Testis (tissue), 5 donors: ENCODE measurements at places on chromosomes 11 and 22. TPM values are rescaled to one million over a fixed set of nuclear protein-coding genes. Genes with fewer than 3 reads are reported as not detected.

Gene TMEM151A
- 1.4 TPM for total RNA-seq

Gene PKNOX2
- total RNA-seq: 5.5 TPM

Gene MS4A12
- 0.71 TPM for total RNA-seq

- no peak for DNase-seq
Measured at GRCh38 chr11:46336563-46337180, 10.6 kb upstream of the DGKZ start.

Gene ENTHD1
- total RNA-seq: 10.9 TPM

GRCh38 chr11:128246364-128246801 lies 341.0 kb downstream of the ETS1 start:
- peak; percentile 40 for DNase-seq

DNA sequence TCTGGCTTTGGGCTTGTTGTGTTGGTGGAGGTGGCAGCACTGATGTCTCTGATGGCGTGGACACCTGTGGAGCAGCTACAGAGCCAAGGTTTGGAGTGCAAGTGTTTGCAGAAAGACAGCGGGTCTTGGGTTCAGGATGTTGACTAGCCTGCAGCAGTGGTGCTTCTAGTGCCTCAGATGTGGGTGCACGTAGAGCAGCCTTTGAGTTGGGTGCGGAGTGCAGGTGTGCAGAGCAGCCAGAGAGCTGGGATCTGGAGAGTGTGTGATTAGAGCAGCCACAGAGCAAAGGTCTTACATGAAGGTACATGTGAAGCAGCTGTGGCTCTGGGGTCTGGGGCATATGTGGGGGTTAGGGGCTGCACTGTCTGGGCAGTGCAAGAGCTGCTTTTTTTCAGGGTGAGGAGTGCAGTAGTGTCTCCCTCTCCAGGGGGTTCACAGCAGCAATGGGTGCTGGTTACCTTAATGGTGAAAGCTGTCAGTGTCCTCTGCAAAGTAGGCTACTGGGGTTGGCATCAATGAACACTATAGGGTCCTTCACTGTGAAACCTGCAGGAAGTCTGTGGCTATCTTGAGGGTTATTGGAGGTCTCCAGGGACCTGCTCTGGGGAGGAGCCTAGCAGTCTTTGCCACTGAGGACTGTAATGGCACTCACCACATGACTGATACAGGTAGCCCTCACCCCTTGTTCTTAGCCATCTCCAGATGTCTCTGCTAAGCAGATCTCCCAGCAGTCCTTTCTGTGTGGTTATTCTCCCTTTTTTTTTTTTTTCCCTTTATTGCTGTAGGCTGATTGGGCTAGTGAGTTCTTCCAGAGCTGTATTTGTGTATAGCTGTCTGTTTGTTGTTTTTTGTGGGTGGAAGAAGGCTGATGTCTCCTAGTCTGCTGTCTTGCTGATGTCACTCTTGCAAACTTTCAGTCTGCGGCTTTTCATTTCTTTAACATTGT lies 14.3 kb downstream of the BIRC2 start:
- DNase-seq: no peak

Gene TLCD5
- total RNA-seq: 12.6 TPM

GRCh38 chr11:92867913-92868619 lies 101.4 kb upstream of the MTNR1B start:
- DNase-seq: no peak

Gene MN1
- 4.3 TPM for total RNA-seq

- no peak for DNase-seq
Measured at GRCh38 chr11:34448223-34448994, 9.7 kb downstream of the CAT start.

Gene TTC28
- total RNA-seq: 75.5 TPM

GRCh38 chr11:35168671-35169070 lies 29.7 kb downstream of the CD44 start:
- no peak for DNase-seq

Gene LDLRAD3
- 12.0 TPM for total RNA-seq

Gene TUBA8
- 60.5 TPM for total RNA-seq

Gene RIN1
- total RNA-seq: 8.5 TPM

DNA sequence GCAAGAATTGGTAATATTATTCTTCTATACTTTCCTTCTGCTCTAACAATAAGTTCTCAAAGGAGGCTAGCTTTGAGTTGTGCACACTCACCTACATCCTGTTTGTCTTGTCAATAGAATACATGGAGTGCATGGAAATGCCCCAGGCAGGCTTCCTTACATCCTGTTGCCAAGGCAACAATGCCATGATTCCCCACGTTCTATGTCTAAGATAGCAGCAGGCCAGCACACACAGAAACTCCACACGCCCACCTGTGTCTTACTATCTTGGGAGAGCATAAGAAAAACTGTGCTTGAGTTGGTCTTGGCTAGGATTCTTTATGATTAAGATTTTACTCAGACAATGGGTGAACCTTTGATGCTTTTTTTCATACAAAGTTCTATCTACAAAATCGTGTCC lies 379.2 kb downstream of the AASDHPPT start:
- DNase-seq: peak; percentile 22

Gene SLC15A3
- 9.3 TPM for total RNA-seq

DNA sequence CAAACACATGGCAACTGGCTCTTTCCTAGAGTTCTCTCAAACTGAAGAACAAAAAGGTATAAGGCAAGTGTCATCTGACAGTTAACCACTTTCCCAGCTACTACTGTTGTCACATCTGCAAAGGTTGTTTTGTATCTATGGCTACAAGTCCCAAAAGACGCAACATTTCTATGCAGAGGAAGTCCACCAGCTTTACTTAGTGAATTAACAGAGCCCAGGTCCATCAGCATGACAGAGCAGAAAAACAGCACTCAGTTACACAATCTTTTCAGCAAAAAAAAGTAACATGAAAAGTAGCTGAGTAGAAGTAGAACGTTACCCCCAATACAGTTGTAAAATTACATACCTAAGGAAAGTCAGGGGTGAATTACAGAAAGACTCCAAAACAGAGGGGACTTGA lies 12.1 kb downstream of the CPSF7 start:
- DNase-seq: no peak

- peak; percentile 11 for DNase-seq
Measured at GRCh38 chr11:117826190-117826570, 1.6 kb upstream of the FXYD2 start.

- no peak for DNase-seq
Measured at GRCh38 chr11:93143800-93144199, 54.0 kb downstream of the SLC36A4 start.

Gene MFRP
- not detected for total RNA-seq

DNA sequence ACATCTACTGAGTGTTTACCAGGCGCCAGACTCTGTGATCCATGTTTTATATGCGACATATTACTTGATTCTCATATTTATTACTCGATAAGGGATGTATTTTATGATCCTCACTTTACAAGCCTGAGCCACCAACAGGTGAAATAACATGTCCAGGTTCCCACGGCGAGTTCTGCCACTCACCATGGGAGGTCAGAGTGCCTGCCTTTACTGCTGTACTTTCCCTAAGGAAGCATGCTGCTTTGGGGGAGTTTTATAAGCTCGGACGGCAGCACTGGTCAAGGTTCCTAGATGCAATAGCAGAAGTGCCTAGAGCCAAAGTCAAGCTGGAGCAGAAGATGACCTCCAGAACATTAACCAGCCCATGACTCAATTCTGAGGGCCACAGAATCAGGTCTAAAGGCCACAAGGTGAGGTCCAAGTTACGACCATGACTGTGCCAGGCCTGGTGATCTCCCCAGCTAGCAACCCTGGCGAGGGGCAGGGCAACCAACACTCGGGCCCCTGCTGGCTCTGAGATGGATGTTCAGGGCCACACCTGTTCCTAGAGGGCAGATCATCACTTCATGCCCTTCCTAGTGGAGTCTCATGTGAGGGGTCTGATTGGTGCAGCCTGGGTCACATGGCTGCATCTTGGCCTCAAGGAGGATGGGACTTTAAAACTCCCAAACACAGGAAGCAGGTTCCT lies 14.2 kb downstream of the IFT27 start:
- DNase-seq: no peak

GRCh38 chr22:22478470-22478869 lies 30.1 kb downstream of the ZNF280B start:
- DNase-seq: no peak

Gene RTN3
- total RNA-seq: 75.6 TPM

DNA sequence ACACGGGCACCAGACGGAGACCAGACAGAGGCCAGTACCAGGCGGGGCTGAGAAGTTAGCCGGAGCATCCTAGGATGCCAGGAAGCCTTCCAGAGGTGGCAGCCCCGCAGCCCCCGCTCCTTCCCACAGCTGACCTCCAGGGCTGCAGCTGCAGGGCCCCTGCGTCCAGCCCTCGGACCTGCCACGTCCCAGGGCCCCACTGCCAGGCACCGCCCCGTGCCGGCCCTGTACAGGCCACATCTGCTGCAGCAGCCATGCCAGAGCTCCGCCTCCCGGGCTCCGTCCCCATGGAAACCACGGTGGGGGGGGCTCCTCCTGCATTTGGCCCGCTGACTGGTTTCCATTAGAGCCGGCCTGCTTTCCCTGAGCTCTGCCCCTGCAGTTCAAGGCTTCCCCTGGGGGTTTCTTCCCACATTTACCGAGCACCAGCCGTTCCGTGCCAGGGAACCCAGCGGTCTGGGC lies 62.5 kb upstream of the PPARA start:
- peak; percentile 90 for DNase-seq

Gene DDTL
- not detected for total RNA-seq

DNA sequence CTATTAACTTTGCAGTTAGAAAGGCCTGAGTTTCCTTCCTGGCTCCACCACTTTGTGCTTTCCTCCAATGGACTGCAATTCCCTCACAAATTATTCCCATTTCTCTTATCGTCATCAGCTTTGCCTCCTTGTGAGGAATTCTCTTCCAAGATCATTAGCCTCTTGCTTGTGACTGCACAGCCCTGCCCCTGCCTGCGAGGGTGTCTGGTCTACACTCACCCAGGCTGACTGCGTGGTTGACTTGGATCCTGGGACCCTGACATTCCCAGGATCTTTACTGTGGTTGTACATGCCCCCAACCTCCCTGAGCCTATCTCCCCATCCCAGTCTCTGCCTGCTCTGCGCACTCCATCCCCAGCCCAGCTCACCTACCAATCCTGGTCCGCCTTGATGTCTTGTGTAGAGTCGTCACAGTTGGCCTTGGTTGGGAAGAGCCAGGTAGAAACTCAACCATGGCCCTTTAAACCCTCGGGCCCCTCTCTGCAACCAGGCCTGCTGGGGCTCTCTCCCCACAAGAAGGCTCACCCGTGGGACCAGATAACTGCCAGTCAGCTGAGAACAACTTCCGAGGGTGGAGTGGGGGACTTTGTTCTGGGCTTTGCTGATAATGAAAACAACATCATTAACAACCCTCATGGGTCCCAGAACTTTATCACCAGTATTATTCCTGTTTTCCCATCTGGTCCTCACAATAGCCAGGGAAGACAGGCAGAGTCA lies at the start of gene OR2AT4:
TSS of gene OR2AT4 (minus strand) at position 421 of the 717 bp plus-strand sequence.
- DNase-seq: no peak

Gene FBXO3
- 39.3 TPM for total RNA-seq

Gene OR52D1
- total RNA-seq: not detected

GRCh38 chr11:534396-535209 lies 773 bp downstream of the HRAS start:
- DNase-seq: peak; percentile 46

DNA sequence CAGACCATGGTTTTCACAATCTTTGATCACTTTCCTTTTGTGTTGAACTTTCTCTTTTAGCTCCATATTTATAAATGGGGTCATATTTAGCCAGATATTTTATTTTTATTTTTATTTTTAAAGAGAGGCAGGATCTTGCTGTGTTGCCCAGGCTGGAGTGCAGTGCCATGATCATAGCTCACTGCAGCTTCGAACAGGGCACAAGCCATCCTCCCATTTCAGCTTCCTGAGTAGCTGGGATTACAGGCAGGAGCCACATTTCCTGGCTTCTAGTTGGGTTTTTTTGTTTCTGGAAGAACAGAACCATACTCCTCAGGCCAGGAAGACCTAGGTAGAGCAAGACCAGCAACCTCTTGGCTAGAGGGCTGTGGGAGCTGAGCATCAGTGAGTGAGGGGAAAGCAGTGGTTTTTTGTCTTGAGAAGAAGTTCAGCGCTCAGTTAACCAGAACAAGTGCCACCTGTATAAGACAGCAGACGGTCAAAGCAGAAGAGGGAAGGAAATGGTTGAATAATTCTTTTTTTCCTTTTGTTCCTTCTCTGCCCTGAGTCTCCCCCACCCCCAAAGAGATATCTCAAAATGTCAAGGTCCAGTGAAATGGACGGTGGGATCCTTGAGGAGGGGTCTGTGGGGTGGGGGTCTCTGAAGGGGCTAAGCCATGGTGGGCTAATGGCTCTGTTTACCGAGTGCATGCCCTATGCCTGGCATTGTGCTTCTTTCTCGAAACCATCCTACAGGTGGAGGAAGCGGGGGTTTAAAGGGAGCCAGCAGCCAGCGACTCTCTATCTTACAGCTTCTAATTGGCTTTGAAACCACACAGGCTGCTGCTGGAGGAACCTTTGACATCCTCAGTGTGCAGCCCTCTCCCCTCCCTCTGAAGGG lies 63.0 kb downstream of the PTPRJ start:
- DNase-seq: no peak

GRCh38 chr11:121844016-121844415 lies 272.0 kb downstream of the BLID start:
- DNase-seq: peak; percentile 36

GRCh38 chr22:28771195-28771791 lies 1.2 kb upstream of the CCDC117 start:
- DNase-seq: no peak

GRCh38 chr11:32713496-32713895 lies 81.0 kb downstream of the CCDC73 start:
- DNase-seq: no peak

DNA sequence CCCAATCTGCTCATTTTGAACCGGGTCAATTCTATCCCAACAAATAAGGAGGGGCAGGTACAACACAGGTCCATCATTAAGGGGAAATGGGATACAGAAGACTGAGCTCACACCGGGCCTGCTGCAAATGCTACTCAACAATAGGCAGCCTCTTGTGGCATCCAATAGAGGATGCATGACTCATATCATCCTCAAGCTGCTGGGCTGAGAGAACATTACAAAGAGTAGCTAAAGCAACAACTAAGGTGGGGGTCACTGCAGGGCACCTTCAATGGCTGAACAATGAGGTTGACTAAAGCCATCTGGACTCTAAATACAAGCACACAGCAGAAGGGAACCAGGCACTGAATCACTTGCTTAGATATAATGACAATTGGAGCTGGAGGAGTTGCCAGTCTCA lies 130.1 kb upstream of the SYN3 start:
- DNase-seq: no peak

GRCh38 chr11:130477586-130478203 lies 29.2 kb downstream of the ADAMTS15 start:
- DNase-seq: no peak

DNA sequence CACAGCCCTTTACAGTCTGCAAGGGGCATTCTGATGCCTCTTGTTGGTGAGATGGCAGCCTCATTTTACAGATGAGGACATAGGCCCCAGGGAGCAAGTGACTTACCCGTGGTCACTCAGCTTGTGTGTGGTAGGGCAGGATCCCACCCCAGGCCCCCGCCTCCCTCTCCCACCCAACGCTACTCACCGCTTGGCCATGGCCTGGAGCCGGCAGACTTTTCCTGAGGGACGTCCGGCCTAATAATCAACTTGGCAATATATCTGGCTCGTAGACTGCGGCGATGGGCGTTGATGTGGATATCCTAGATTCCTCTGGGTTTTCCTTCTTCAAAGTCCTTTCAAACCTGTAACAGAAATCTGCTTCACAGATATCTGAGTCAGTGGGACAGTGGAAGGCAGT lies 57.1 kb downstream of the ARHGAP8 start:
- DNase-seq: no peak

- no peak for DNase-seq
Measured at GRCh38 chr22:47119181-47119580, 356.7 kb downstream of the TBC1D22A start.

GRCh38 chr11:86592659-86593451 lies 79.6 kb downstream of the ME3 start:
- peak; percentile 68 for DNase-seq

Gene RIMBP3B
- 12.1 TPM for total RNA-seq

GRCh38 chr11:21316591-21316990 lies 647.2 kb downstream of the NELL1 start:
- DNase-seq: no peak
